Stimulated activated CD4-positive, alpha-beta T cell treated with anti-CD3 and anti-CD28 coated beads, Interleukin-1b, Interleukin-23, amount 100 ng/mL, for 48 hours (primary cell): ENCODE measurements at places on chromosomes 6 and 20.

DNA sequence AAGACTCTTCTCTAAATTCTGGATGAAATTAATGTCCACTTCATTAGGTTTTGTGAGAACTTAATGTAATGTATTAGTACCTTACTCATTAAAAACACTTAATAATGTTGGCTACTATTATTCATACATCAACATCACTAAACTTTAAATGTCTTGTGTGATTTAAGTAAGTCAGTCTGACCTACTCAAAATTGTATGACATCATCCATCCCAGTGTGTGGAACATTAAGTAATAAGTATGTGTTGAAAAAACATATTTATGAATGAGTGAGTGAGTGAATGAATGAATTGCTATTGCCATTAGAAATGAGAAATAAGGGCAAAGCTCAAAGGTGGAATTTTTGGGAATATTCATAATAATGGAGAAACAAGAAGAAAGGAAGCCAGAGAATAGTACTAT lies 285.8 kb downstream of the HTR1B start:
- no peak for DNase-seq

DNA sequence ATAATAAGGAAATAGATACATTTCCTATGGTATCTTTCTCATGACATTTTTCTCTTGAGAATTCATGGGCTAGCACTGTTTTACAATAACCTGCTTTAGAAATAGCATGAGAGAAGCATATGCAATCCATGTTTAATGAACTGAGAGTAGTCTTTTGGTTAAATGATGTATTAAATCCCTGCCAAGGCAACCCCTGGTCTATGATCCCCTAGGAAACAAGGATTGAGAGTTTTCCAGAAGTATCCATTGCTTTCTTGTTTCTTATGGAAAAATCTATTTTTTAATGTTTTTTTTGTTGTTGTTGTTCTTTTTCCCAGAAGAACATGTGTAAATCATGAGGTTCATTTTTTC lies 390.5 kb upstream of the HSF2 start:
- DNase-seq, result no peak

GRCh38 chr6:44663860-44664634 lies 276.5 kb downstream of the CDC5L start:
- no peak for DNase-seq

DNA sequence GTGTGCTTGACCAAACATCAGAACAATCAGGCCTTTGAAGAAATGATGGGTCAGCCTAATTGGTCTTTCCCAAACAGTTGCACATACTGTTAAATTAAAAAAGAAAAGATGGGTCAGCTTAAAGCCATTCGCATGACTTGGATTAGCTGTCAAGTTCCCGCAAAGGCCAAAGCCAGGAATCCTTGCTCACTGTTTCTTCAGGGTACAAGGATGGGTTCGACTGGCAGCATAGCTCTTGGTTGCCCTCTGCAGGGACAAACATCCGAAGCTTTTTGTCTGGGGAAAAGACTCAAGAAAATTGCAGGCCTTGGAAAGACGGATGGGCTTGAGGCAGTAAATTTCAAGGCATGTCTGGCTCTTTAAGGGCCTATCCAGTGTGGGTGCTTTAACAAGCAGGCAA lies 168.0 kb downstream of the HDGFL1 start:
- DNase-seq, result no peak

DNA sequence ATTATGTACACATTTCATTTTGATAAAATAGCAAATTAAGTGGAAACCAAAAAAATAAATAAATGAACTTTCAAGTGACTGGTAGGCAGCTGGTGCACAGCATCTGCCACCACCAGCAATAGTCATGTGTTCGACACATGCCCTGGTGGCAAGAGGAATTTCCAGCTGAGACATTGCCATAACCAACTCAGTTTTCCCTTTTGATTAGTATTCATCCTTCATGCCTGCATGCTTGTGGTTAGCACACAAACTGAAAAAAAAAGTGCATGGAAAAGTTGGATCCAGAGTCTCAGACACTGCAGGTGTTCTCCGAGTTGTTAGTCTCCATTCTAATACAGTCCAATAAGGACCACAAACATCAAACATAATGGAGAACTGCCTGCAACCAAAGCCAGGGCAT lies 156.0 kb upstream of the SOX4 start:
- no peak for DNase-seq

GRCh38 chr6:11878029-11878428 lies 99.4 kb upstream of the ADTRP start:
- DNase-seq, result no peak

DNA sequence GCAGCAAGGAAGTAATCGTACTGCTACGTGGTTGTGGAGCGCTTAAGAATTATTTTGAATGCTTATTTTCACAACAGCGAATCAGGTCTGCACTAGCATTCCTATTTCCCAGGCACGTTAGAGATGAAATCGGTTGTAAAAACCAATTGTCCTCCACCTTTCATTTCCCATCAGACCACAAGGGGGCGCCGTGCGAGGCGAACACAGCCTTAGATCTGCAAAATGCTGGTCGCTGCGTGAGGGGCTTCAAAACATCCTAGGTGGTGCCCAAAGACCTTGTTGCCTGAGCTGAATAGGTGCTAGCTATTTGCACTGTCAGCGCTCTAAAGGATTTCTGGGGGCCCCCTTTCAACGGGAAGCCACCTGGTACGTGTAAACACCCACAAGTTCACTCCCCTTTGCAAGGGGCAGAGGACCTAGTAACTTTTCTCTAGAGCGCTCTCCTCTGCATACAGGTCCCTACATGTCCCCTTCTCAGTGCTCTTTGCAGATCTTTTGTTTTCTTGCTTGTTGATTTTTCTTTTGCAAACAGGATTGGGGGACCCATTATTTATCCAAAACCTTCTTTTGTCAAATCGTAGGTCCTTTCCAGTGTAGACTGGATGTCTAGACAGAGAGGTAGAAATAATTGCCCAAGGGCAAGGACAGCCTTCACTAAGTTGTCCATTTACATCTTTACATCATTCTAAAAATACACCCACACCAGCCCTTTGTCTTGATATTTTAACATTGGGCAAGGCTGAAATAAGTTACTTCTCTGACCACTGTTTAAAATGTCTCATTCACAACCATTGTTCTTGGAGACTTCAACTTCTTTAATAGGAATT lies 59.8 kb downstream of the NEDD9 start:
- DNase-seq, result peak; percentile 68

- DNase-seq, result peak; percentile 38
Measured at GRCh38 chr6:53441035-53441493, 92.3 kb upstream of the ELOVL5 start.
